ENCODE measurements at places on chromosomes 1 and 21.

- DNase-seq: no peak
Observed at GRCh38 chr1:154753426-154753825, 116.7 kb downstream of the KCNN3 start.

DNA sequence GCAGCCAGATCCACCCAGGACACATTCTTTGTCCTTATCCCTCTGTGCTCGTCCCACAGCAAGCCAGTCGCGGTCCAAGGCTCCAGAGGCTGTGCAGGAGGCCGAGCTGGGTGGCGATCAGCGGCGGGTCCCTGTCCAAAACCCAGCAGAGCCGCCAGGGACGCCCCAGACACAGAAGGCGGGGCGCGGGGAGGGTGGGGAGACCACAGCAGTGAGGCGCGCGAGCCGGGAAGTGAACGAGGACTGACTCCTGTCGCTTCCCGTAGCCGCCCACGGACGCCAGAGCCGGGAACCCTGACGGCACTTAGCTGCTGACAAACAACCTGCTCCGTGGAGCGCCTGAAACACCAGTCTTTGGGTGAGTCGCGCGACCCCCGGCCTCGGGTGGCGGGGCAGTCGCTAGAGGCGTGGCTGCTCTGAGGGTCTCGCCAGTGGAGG is at the start of gene LGALS8:
TSS of gene LGALS8 (plus strand) at position 279 of the 438 bp plus-strand sequence. CDS start 2,089 bp downstream, outside the sequence.
- peak; percentile 95 for DNase-seq

- DNase-seq: no peak
Observed at GRCh38 chr1:187999973-188000372, 1171.2 kb downstream of the PLA2G4A start.

DNA sequence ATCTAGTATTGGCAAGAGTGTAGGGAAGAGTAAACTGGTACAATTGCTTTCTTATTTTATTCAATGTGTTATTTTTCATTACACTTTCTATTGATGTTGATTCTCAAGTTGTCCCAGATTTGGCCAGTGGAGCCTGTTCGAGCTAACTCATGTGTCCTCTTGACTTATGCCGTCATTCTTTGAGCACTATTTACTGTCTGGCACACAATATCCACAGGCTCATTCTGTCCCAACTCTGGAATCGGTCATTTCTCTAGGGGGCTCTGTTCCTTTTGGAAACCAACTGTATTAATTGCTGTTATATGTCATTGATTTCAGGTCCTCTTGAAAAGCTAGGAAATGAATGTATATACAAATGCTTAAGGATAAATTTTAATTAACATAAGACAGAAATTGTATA is 22.4 kb upstream of the SFPQ start:
- DNase-seq: no peak

- DNase-seq: no peak
Observed at GRCh38 chr1:19974822-19975416, 4.5 kb downstream of the PLA2G2A start.

- no peak for DNase-seq
Observed at GRCh38 chr1:226659641-226660040, 79.4 kb downstream of the ITPKB start.

- no peak for DNase-seq
Observed at GRCh38 chr21:32456497-32456918, 44.0 kb downstream of the EVA1C start.

- no peak for DNase-seq
Observed at GRCh38 chr1:208682664-208683013, 438.5 kb upstream of the PLXNA2 start.

GRCh38 chr1:231134624-231135023 is 27.2 kb upstream of the TRIM67 start:
- DNase-seq: no peak

- DNase-seq: peak; percentile 25
Observed at GRCh38 chr1:155178441-155179111, 4.9 kb downstream of the TRIM46 start.

DNA sequence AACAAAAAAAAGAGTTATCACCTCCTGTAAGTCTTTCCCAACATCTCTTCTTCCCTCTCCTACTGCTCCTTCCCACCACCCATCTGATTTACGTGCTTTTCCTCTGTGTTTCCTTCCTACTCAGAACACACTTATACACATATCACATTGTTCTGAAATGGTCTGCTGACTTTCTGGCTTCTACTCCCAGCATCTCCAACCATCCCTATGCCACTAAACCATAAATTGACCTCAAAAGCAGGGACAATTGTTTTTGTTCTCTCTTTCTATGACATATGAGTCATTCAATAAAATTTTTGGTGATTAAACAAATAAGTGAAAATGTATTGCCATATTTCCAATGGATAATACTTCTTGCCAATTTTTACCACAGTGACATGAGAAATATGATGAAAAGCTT is 8.2 kb downstream of the GOLPH3L start:
- DNase-seq: no peak

- DNase-seq: peak; percentile 75
Observed at GRCh38 chr1:46687093-46687659, 15.5 kb downstream of the TEX38 start.

DNA sequence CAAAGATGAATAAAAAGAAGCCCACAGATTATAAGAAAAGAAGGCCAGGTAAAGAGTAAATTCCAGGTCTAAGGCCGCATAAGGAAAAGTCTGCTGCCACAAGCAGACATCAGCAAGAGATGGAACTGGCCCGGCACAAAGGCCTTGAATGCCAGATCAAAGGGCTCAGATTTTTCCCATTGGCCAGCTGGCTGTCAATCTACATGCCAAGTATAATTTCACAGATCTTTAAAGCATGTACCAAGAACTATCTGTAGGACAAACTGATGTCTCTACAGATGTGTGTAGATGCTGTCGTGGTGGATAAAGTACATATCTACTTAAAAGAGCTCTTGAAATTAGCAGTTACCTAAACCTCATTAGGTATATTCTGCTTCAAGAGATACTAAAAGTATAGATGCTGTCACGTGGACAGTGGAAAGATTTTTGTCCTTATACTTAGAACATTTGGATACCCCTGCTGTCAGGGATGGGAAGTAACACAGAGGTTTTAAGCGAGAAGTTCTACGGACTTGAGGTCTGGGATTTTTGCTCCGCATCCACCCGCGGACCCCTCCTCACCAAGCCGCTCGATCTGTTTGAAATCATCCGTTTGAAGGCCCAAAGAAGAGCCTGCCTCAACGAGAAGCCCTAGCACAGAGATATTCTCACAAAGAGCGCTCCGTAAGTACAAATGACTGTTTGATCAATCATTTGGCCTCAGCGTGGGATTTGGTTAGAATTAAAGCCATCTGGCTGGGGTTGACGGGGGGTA is 10.1 kb downstream of the GLIS1 start:
- no peak for DNase-seq

GRCh38 chr1:18319099-18319498 is 161.6 kb upstream of the KLHDC7A start:
- DNase-seq: no peak

DNA sequence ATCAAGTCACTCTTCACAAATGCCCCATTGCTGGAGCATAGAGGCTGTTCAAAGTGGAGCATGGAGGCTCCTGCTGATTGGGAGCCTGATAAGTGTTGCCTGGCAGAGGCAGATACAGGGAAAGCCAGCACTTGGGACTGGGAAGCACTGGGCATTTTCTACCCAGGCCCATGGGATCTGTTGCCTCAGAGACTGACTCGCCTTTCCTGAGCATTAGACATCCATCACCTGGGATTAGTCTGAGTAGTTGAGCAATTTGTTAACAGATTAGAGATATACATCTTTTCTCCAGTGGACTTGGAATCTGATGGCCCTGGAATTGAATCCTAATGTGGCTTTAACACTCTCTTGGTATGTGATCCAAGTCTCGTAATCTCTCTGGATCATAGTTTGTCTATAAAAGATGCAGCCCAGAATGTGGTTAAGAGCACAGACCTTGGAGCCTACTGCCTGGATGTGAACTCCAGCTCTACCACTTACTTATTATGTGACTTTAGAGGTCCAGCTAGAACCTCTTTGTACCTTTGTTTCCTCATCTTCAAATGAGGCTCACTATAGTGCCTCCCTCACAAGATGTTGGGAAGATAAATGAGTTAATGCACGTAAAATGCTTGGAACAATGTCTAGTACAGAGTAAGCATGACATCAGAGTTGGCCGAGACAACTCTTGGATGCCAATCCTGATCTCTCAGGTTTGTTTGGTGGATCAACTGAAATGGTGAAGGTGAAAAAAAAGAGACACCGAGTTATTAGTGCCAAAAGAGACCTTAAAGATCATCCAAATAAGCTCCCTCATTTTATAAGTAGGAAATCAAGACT is 38.3 kb upstream of the NRDC start:
- no peak for DNase-seq

GRCh38 chr1:171446386-171446785 is 38.9 kb upstream of the PRRC2C start:
- DNase-seq: no peak

DNA sequence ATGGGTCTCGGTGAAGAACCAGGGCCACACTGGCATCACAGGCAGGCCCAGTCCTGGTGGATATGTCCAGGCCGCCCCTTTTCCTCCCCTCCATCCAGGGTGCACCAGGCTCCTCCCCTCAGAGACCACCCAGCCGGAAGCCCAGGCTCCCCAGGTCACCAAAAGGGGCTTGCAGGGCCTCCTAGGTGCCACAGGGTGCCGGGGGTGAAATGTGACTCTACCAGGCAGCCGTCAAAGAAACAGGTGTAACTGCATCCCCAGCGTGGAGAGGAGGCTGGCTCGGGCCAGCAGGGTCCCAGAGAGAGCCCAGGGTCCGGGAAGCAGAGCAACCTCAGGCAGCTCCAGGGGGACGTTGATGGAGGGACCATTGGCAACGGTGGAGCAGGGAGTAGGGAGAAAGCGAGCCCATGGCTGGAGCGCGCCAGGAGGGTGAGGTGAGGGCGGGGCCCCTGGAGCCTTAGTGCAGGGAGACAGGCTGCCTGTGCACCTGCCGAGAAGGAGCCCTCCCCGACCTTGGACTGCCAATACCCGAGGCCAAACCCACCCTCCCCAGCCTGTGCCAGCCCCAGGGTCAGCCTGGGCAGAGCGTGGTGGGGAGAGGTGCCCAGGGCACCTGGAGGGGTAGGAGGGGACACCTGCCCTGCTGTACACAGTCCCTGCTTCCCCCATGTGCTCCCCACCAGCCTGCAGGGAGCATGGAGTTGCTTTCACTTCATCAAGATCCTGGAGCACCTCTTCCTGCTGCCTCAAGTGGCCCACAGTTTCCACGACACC is 48.3 kb upstream of the POFUT2 start:
- DNase-seq: peak; percentile 24

DNA sequence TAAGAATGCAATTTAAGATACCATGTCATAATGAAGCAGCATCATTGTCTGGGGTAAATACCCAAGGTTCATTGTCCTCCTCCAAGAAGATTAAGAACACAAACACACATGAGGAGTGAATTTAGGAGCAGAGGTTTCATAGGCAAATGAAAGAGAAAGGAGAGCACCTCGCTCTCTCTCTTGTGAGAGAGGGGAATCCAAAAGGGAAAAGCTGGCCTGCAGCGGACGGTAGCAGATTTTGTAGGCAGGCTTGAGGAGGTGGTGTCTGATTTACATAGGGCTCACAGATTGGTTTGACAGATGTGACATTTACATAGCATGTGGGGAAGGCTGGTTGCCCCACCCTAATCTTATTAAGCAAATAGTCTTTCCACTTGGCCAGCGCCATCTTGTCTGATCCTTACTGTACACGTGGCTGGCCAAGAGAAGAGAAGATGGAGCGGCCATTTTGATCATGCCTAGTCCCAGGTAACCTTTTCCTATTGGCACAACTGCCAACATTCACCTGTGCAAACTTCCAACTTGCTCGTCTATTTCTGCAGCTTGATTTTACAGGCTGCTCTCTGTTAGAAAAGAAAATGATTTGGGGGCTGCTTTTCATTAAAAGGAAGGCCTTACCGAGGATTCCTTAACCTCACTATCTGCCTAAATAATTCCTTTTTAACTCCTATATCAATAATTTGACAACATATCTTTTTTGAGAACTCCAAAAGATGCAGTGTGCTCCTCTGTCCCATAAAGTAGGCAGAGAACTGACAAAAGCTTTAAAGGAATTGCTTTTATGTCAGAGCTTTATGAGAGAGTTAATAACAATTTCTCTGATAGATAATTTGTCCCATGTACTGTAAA is 16.0 kb upstream of the LRRC7 start:
- no peak for DNase-seq

DNA sequence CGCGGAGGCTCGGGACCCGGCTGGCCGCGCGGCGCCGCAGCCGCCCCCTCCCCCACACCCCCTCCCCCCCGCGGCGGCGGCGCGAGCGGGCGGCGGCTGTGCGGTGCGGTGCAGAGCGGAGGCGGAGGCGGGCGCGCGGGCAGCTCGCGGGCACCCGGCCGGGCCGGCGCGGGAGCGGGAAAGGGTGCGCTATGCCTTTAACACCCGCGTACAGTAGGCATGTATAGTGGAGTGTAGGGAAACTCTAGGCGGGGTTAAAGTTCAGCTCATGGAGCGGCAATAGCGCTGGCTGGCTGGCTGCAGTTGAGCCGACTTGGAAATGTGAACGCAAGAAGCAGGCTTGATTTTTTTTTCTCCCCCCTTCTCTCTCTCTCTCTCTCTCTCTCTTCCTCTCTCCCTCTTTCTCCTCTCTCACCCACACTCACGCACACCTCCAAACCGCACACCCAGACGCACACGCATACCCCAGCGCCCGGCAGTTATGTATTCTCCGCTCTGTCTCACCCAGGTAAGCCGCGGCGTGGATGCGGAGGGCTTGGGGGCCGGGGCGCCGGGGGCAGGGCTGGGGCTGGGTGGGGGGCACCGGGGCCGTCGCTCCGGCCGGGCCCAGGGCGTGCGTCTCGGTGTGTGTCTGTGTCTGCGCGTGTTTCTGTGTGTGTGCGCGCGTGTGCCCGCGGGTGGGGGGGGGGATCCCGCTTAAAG is at the start of gene NFIA:
TSS of gene NFIA (plus strand) at position 251 of the 702 bp plus-strand sequence.
- DNase-seq: peak; percentile 67

- DNase-seq: no peak
Observed at GRCh38 chr1:20480243-20480944, 5.6 kb downstream of the CAMK2N1 start.

DNA sequence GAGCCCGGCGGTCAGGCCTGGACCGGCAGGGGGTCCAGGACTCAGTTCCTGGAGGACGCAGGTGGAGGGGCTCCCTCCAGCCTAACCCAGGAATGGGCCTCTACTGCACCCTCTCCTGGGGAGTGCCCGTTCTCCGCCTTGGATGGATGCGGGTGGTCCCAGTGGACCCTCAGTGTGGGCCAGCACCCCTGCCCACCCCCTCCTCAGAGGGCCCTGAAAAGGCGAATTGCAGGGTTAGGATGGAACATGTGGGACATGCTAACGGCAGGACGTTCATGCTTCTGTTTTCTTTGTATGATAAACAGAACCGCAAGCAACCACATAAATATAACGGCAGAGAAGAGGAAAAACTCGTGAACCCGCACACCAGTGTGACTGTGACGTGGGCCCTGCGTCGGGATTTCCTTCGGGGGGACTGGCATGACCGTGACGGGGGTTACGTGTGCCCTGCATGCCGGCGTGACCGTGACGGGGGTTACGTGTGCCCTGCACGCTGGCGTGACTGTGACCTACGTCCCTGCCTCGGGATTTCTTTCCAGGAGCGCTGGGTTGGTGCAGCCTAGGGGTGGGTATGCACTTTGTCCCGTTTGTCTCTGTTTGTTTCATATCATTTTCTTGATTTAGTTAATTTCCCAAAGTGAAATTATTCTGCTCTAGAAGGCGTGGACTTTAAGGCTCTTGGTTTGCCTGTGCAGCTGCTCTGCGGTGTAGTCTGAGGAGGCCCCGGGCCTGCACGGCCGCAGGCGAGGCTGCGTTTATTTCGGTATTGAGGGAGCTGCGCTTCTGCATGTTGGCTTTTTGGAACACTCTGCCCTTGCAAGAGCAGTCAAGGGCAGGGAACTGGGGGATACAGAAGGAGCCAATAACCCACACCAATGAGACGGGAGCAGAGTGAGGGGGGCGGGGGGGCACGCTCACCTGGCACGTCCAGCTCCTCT is 3.1 kb downstream of the FTCD start:
- DNase-seq: peak; percentile 40
